ENCODE measurements at places on chromosomes 7 and 10.

DNA sequence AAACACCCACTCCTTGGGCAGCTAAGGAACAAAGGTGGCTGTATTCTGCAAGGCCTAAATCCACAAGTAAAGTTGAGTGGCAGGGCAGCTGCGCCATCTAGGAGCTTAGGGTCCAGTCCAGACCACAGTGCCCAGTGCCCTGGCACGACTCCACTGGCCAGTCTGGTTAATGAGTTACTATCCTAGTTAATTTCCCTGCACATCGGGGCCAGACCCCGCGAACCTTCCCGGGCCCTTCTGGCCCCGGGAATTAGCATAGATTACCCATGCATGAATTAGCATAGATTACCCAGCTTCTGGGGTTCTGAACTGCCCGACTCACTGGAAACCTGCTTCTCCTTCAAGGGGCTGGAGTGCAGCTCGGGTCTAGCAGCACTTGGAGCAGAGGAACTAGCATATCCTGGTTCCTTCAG is 3.2 kb upstream of the EMX2 start:
- no peak for DNase-seq

GRCh38 chr10:59655309-59655708 is 54.3 kb downstream of the SLC16A9 start:
- DNase-seq = no peak

DNA sequence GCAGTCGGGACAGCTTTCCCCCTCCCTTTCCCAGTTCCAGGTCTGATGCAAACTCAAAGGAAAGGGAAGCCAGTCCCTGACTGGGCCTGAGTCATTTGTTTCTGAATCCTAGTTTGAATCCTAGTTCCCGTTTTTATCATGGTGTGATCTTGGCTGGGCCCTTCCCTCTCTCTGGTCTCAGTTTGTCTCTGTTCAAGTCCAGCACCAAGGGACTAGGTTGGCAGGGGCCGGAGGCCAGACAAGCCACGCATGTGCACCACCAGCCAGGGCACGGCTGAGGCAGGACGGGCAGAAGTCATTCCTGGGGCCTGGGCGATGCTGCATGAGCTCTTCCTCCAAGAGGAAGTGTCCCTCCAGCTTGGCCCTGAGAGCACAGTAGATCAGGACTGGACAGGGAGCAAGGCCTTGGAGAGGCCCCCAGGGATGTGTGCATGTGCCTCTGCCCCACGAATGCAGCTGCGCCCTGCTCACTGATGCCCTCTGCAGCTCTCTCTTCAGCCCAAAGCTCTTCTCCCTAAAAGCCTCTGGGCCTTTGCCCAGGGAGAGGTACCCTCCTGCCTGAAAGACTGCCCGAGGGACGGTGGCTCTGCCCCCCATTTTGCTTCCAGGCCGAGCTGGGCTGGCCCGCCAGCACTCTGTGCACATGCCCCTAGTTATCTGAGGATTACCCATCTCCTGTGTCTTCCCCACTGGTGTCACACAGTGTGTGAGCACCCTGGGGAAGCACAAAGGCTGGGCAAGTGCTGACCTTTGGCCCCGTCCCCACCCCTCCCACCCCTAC is 86.7 kb downstream of the ZMIZ1 start:
- DNase-seq = no peak

DNA sequence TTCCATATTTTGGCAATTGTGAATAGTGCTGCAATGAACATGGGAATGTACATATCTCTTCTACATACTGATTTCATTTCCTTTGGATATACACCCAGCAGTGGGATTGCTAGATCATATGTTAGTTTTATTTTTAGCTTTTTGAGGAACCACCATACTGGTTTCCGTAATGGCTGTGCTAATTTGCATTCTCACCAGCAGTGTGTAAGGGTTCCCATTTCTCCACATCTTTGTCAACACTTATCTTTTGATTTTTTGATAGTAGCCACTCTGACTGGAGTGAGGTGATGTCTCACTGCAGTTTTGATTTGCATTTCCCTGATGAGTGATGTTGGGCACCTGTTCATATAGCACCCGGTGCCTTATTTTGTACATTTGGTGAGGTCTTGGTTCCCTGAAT is 519.6 kb downstream of the REEP3 start:
- DNase-seq = no peak

- no peak for DNase-seq
These were observed 724.6 kb downstream of the AUTS2 start for GRCh38 chr7:70322856-70323255.

DNA sequence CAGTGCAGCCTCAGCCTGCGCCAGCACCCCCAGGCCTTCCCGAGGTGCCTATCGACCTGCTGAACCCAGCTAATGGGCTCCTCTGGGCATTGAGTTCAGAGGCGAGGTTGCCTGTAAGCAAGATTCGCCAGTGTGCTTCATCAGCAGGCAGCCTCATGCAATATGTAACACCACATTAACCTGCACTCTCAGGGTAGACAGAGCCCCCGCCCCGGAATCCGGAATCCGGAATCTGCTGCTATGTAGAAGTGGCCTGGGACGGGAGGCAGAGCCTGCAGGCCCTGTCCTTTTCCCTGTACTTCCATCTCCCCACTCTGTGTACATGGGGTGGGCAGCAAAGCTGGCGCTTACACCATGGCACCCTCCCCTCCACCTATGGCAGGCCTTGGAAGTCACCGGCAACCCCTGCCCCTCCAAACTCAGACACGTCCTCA is 83.9 kb upstream of the RET start:
- DNase-seq = no peak

- DNase-seq = no peak
These were observed 22.7 kb upstream of the AASS start for GRCh38 chr7:122166740-122167139.

All from SHP77 treated with DMSO at 0.1 percent for 48 hours (cell line).